ENCODE measurements at places on chromosomes 16 and 17.

GRCh38 chr16:77467821-77468335 is 33.0 kb upstream of the ADAMTS18 start:
- no peak for DNase-seq

DNA sequence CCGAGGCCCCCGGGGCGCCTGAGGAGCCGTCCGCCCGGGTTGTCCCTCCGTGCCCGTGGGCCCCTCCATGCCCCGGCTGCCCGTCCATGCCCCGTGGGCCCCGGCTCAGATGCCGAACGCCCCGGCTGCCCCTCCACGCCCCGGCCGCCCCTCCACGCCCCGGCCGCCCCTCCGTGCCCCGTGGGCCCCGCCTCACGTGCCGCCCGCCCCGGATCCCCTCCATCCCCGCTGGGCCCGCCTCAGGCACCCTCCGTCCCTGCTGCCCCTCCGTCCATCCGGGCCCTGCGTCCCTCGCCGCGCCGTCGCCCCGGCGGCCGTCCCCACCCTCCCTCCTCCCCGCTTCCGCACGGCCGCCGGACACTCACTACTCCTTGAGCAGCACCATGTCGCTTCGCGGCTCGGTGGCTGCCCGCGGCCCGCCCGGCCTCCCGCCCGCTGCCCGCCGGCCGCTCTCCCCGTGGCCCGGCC is 382 bp downstream of the PITPNA start:
- no peak for DNase-seq

- DNase-seq = no peak
Observed at GRCh38 chr17:49549311-49549605, 26.4 kb upstream of the NXPH3 start.

DNA sequence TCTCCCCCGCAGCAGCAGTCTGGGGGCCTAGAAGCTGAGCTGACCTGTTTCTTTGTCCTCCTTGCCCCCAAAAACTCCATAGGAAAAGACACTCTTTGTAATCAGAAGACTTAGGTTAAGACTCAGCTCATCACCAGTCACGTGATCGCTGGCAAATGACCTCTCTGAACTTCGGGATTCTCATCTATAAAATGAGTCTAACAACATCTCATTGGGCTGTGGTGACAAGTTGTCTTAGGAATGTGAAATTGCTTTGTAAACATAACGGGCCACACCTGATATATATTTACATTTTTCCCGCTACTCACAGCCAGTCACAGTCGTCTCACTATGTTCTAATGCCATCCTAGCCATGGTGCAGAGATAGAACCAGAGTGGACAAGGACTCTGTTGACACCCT is 86.0 kb upstream of the LHX1 start:
- DNase-seq = no peak

DNA sequence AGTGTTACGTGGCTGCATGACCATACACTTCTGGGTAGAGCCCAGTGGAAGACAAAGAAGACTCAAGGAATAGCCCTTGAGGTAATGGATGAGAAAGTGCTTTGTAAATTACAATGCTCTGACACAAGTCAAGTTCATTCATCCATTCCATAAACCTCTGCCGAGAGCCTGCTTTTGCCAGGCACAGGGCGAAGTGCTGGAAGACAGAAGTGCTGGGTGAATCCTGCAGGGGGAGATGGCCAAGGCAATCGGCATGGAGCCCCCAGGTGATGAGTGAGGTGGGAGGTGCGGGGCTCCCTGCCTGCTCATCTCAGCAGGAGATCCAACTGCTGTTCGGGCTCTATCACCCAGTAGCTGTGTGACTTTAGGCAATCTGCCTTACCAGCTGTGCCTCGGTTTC is 2.8 kb upstream of the SOCS3 start:
- DNase-seq = no peak

DNA sequence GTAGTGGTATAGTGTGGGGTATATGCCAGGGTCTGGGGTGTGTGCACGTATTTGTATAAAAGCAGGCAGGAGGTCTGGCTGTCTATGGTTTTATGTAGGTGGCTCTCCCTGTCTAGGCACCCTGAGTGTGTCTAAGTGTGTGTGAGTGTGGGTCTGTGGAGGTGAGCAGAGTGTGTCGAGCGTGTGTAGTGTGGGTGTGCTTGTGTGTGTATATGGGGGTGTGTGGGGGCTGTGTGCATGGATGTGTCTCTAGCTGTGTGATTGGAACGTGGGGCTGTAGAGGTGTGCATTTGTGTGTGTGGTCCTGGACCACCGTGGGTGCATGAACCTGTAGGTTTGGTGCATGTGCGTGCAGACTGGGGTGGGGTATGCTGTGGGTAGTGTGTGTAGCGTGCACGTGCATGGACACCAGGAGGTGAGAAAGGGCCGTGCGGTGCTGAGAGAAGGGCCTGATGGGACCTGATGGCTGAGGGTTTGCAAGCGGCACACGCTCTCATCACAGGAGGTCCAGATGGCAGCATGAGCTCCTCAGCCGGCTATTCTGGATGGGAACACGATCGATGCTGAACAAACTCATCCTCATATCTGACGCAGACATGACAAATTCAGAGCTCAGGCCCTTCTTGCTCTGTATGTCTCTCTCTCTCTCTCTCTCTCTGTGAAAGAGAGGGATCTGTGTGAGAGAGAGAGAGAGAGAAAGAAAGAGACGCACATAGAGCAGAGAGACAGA is 27.7 kb downstream of the SPACA3 start:
- DNase-seq = no peak

GRCh38 chr17:81440511-81441244 is 45.4 kb downstream of the BAHCC1 start:
- DNase-seq = no peak

- no peak for DNase-seq
Observed at GRCh38 chr16:50612849-50613198, 64.6 kb downstream of the NKD1 start.

- no peak for DNase-seq
Observed at GRCh38 chr17:73208139-73208827, 15.4 kb downstream of the COG1 start.

DNA sequence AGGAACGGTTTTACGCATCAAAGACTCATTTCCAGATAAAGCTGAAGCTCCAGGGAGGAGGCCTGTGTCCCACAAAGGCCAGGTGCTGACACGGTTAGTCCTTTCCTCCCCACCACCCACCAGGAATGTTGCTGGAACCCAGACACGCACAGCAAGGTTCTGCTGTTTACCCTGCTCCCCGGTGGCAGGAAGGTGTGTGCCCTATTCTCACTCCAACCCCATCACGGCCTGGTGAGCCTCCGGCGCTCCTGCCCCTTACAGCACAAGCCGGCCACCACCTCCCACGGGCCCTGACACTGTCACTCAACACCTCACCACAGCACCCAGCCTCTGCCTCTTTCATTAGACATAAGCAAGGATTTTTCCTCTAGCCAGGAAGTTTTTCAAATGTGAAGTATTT is 47.8 kb downstream of the ANKRD11 start:
- DNase-seq = no peak

DNA sequence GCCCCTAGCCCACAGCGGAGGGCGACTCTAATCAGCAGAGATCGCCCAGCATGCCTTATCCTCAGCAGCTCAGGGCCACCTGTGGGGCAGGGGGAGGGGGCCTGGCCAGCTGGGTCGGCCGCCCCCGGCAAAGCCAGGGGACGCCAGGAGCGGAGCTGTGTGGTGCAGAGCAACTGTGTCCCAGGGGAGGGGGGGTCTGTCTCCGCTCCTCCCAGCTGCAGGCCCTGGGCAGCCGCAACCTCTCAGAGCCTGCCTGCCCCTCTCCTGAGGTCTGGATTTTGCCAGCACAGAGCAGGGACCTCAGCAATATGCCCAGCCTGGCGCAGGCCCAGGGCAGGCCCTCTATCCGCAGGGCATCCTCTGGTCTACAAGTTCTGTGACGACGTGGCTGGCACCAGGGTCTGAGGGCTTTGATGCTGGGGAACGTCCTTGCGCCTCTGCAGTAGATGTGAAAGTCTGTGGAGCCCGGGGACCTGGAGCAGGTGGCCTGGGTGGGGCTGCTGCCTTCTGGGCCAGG is 36.5 kb upstream of the SLC38A10 start:
- no peak for DNase-seq

DNA sequence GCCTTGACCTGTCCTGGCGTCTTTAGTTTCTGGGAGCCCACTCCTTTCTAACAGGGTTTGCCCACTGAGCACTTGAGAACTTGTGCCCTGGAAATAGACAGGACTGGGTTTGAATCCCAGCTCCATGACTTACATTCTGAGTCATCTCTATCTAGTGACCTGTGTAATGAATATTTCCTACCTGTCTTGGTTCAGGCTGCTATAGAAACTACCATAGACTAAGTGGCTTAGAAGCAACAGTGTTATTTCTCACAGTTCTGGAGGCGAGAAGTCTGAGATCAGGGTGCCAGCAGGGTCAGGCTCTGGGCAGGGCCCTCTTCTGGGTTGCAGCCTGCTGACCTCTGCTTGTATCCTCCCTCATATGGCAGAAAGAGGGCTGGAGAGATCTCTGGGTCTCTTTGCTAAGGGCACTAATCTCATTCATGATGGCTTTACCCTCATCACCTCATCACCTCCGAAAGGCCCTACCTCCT is 110.7 kb upstream of the DHX40 start:
- no peak for DNase-seq

GRCh38 chr17:35842239-35842638 is 26.5 kb downstream of the HEATR9 start:
- no peak for DNase-seq

GRCh38 chr16:23466162-23466885 is 13.3 kb upstream of the COG7 start:
- no peak for DNase-seq

- DNase-seq = no peak
Observed at GRCh38 chr17:58382108-58382871, 30.3 kb upstream of the SUPT4H1 start.

DNA sequence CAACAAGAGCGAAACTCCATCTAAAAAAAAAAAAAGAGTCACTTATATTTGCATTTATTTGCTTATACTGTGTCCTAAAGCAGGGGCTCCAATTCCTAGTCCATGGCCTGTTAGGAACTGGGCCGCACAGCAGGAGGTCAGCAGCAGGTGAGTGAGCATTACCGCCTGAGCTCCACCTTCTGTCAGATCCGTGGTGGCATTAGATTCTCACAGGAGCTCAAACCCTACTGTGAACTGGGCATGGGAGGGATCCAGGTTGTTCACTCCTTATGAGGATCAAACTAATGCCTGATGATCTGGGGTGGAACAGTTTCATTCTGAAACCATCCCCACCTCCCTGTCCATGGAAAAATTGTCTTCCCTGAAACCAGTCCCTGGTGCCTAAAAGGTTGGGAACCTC is 24.9 kb downstream of the ITGB3 start:
- no peak for DNase-seq

DNA sequence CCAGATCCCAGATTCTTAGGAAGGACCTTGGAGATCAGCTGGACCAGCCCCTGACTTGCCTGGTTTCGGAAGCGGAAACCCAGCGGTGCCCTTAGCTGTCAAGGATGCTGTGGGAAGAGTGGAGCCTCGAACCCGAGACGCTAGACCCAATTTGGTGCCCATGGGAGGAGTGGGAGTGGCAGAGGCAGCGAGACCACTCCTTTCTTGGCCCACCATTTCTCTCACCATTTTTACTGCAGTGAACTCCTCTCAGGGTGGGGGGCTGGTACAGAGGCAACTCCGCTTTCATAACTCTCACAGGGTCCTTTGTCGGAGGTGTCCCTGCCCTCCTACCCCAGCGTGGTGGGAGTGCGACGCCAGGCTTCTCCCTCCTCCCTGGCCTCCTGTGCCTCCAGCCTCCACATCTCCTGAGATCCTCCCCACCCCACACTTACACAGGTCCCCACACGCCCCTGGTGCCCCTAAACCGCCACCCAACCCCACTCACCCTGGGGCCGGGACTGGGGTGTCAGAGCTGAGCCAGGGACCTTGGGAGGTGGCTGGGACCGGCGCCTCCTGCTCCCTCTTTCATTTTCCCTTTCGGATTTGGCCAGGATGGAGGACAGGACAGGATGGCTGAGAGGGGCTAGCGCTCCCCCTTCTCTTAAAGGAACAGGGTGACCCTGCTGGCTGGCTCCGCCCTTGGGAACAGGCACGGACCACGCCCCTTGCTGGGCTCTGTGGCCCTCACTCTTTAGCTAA is at the start of gene GJD3:
Gene GJD3, minus strand, starts transcription at position 617 of the 741 bp plus-strand sequence. CDS start 922 bp downstream, outside the sequence.
- no peak for DNase-seq

DNA sequence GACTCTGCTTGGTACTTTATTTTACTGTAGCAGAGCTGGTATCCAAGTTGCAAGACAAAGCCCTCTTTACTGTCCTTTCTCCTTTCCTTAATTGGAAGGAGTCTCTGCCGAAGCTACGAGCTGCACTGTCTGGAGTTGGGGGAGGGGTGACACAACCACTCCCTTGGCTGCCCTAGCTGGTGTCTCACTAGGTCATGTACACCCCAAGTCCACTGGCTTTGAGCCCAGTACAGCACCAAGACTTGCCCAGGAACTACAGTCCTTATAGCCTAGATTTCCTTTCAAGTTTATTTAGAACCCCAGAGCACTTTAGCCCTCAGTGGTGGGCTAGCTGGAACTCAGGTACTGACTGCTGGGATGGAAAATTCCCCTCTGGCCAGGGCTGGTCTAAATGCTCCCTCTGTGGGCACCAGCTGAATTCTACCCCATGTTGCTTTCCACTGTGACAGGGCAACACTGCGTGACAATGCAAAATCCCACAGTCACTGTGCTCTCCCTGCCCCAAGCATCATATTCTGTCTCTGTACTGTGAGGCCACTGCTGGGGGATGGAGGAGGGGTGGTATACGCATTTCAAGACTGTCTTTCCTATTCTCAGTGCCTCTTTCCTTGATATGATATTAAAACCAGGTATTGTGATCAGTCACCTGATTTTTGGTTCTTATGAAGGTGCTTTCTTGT is 18.4 kb downstream of the EFCAB5 start:
- no peak for DNase-seq

- no peak for DNase-seq
Observed at GRCh38 chr17:1796800-1797199, 32.9 kb downstream of the SMYD4 start.

GRCh38 chr16:67562526-67562917 is at the start of gene CTCF:
CTCF (plus strand) TSS chr16:67562526; CDS start chr16:67610833, 48,307 bp downstream.
- DNase-seq = no peak

- DNase-seq = no peak
Observed at GRCh38 chr17:59825533-59826322, 67.0 kb downstream of the TUBD1 start.

DNA sequence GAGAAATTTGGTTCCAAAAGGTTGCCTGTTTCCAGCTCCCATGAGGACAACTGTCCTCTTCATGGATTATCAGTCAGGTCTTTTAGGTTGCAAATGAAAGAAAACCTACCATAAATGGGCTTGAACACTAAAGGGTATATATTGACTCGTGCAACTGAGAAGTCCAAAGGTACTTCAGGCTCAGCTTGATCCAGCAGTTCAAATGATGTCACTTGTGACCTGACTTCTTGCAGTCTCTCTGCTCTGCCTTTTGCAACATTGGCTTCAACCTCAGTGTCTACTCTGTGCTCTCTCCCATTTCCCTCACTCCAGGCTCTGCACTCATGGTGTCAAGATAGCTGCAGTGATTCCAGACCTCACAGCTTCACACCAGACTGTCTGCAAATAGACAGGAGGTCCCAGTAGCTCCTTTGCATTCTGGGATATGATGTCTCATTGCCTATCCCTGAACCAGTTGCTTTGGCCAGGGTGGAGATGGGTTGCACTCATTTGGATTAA is 5.5 kb upstream of the CALB2 start:
- DNase-seq = no peak

DNA sequence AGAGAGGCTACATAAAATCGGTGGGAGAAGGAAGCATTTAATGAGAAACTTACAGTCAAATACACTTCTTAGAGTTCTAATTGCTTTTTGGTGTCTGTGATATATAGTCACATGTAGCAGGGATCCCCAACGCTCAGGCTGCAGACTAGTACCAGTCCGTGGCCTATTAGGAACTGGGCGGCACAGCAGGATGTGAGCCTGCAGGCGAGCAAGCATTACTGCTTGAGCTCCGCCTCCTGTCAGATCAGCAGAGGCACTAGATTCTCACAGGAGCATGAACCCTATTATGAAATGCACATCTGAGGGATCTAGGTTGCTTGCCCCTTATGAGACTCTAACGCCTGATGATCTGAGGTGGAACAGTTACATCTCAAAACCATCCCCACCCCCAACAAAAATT is 158.5 kb downstream of the TANC2 start:
- DNase-seq = no peak
